ENCODE measurements at places on chromosomes 4 and X.

GRCh38 chrX:34404386-34405070, 252.6 kb downstream of the TMEM47 start:
- DNase-seq = no peak

- no peak for DNase-seq
Measured at GRCh38 chrX:9349572-9350494, 115.0 kb upstream of the TBL1X start.

GRCh38 chr4:40164459-40164858, 32.4 kb upstream of the RHOH start:
- no peak for DNase-seq

DNA sequence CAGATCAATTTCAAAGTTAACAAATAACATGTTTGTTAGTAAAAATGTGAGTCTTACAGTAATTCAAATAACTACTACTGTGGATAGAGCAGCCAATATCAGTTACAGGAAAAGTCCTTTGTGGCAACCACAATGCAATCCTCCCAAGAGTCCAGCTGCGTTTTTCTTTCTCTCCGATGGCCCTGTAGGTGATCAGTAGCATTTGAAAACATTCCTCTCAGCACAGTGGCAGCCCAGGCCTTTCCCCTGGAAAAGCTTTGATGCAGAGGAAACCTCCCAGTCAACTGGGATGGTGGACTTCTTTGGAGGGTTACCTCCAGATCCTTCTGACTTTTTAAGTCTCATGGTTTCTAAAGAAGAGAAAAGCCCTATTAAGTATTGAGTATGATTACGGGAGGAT, 18.0 kb upstream of the PDZD4 start:
- no peak for DNase-seq

DNA sequence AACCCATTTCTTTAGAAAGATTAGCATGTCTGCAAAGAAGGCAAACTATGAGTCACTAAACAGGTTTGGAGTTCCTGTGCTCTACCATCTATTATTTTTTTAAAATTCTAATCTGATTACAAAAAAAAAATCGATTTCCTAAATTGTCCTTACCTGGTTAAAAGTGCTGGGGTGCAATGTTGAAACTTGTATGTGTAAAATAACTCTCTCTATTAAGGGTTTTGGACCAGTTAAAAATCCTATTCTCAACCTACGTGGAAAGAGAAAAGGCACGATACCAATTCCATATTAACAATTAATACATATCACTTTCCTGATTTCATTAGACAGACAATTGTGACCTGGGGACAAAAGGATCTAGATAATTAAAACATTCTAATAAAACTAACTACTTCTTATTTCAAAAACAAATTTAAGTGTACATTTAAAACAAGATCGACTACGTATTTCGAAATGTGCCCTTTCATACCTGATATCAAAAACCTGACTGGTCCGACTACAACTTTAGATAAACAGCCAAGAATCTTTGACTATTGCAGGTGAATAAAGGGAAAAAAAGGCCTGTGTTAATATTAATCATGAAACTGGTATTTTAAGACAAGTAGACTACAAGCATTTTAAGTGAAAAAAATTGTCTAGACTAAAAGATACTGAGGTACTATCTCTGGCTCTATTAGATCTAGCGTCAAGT, 21.2 kb downstream of the AADAT start:
- no peak for DNase-seq

GRCh38 chr4:112817933-112818593, 181.1 kb downstream of the LARP7 start:
- DNase-seq = peak; percentile 32

GRCh38 chr4:174753021-174753420, 76.0 kb downstream of the GLRA3 start:
- no peak for DNase-seq

- no peak for DNase-seq
Measured at GRCh38 chr4:119526786-119527550, 101.6 kb downstream of the PDE5A start.

DNA sequence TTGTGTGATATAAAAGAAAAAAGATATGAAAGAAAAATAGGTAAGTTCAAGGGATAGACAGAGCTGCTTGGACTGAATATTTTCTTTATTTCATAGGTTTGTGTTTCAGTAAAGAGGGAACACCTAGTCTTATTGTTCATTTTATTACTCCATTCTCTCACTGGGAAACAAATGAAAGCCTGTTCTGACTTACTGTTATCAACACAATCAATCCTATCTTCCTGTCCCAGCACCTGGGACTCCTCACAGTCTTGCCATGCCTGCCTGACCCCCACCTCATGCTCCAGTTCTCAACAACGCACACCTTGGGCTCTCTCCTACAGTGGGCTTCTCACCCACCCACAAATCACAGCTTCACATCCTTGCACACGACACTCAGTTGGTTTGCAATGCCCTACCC, 189.5 kb downstream of the PRDM5 start:
- DNase-seq = no peak

DNA sequence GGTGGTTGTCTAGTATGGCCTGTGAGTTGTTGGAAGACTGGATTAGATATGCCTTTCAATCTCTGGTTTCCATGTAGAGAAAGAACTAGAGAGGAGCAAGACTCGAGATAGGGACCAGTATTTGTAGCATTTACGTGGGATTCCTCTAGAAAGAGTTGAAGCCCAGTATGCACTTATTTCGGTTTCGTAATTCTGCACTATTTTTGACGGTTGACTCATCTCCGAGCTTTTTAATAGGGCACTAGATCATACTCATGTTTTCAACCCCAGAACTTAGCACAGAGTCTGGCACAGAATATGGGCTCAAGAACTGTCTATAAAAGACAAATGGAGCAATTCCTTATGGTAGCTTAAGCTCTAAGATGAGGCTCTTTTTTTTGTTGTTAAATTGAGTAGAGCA, 15.7 kb downstream of the HELT start:
- DNase-seq = no peak

DNA sequence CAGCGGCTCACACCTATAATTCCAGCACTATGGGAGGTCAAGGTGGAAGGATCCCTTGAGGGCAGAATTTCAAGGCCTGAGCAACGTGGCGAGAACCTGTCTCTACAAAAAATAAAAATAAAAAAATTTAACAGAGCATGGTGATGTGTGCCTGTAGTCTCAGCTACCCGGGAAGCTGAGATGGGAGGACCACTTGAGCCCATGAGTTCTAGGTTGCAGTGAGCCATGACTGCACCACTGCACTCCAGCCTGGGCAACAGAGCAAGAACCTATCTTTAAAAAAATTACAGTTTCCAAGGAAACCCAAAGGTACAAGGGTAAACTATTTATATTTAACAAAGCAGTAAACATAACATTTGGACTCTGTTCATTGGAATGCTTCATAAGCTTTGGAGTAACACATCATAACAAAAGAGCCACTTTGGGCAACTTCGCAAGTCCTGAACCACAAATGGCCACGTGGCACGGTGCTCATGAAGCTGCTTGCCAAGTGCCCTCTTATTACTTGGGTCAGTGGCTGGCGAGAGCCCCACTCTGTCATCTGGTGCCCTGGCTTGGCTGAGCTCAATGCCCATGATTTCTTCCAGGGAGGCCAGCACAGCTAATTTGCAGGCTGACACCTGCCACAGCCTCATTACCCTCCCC, 165.6 kb downstream of the SH3KBP1 start:
- no peak for DNase-seq

GRCh38 chrX:37818031-37818430, 29.3 kb downstream of the DYNLT3 start:
- no peak for DNase-seq

DNA sequence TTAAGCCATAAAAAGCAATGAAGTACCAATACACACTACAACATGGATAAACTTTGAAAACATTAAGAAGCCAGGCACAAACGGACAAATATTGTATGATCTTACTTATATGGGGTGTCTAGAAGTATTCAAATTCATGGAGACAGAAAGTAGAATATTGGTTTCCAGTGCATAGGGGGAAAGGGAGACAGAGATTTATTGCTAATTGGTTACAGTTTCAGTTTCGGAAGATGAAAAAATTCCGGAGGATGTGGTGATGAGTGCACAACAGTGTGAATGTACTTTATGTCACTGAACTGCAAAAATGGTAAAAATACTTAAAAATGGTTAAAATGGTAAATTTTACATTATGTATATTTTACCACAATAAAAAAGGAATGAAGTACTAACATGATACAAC, 5.1 kb upstream of the PRDX4 start:
- DNase-seq = no peak

DNA sequence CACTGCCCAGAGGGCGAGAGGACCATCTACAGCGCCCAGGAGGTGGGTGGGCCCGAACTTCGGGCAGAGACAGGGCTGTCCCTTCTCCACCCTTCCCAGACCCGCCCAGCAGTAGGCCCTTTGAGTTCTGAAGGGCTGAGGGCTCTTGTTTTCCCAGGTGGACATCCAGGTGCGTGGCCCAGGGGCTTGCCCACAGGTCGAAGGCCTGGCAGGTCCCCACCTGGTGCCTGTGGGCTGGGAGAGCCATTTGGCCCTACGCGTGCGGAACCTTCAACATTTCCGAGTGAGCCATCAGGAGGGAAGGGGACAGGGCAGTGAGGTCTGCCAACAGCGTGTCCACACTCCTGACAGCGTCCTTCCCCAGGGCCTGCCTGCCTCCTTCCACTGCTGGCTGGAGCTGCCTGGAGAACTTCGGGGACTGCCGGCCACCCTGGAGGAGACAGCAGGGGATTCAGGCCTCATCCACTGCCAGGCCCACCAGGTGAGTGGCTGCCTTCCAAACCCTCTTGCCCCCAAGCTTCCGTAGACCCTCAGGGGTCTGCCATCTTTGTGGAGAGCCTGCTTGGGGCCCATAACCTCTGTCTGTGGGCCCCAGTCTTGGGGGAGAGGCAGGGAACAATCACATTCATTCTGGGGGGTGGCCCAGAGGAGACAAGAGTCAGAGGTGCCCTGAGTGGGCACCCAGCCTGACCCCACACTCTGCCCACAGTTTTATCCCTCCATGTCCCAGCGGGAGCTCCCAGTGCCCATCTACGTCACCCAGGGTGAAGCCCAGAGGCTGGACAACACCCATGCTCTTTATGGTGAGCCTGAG, 6.8 kb downstream of the PLXNB3 start:
- no peak for DNase-seq

DNA sequence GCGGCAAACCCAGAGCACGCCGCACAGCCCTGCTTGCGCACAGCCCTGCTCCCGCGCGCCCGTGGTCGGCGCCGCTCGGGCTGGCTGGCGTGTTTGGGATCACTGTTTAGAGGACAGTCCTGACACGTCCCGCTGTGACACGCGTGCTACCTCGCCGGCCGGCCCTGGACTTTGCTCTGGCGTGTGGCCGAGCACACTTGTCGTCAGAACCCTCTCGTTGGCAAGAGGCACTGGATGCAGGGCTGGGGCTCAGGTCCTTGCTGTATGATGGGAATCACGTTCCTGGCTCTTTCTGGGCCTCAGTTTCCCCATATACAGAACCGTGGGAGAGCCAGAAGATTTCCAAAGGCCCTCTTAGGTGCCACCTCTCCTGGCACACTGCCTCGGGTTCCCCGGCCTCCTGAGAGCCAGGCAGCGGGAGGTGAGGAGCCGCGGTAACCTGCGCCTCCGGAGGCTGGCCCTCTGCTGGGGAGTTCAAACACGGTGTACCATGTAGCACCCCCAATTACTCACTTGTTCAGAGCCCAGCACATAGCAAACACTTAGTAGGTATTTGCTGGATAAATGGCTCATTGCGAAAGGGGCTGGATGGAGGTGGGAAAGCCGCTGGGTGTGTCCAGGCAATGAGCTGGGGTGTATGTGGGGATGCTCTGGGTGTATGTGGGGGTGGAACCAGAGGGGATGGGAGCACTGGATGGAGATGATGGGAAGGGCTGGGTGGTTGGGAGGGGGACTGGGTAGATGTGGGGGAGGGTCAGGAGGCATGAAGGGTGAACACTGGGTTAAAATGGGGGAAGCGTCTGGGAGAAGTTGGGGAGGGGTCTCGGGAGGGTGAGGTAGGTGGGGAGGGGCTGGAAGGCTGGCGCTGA, 76.6 kb downstream of the HTRA3 start:
- no peak for DNase-seq

DNA sequence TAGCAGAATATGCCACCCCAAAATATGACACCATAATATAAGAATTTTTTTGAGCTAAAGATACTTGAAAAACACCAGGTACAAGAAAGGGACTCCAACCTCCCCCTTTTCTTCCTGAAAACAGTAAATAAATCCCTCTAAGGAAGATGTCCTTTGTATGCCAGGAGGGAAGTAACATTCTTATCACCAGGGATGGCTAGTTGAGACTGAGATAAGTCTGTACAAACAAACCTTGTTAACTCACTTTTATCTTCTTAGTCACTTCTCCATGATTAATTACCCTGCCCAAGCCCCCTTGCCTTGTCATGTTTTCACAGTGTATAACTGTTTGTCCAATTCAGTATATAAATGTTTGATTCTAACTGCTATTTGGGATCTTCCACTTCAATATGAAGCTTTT, 888.0 kb downstream of the PCDH18 start:
- DNase-seq = no peak

DNA sequence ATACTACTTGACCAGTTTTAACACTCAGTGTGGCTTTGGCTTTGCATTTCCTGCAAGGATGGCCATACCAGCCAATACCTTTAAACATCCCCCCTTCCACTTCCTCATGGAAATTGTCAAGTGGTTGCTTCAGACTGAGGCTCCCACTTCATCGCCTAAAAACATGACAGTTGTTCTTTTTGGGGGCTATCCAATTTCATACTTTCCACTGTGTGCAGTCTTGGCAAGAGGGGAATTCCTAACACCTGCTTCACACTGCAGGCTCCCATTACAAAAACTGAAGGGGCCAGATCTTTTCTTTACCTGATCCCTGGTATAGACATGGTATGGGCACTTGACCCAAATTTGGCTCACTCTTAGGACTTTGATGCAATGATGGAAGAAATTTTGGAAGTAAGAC, 28.5 kb upstream of the TSR2 start:
- no peak for DNase-seq

- DNase-seq = no peak
Measured at GRCh38 chr4:7692451-7693236, 247.0 kb downstream of the AFAP1 start.

- no peak for DNase-seq
Measured at GRCh38 chr4:20248155-20248558, 3.5 kb upstream of the SLIT2 start.

- DNase-seq = no peak
Measured at GRCh38 chrX:74280759-74281158, 23.2 kb upstream of the ZCCHC13 start.

GRCh38 chr4:126776361-126776760, 856.4 kb upstream of the INTU start:
- DNase-seq = no peak

- no peak for DNase-seq
Measured at GRCh38 chrX:150870487-150871340, 27.8 kb downstream of the CD99L2 start.

- no peak for DNase-seq
Measured at GRCh38 chrX:253451-254297, 27.5 kb upstream of the PLCXD1 start.

- no peak for DNase-seq
Measured at GRCh38 chr4:52263607-52264006, 212.5 kb downstream of the SPATA18 start.
